ENCODE measurements at places on chromosomes 2 and 18.
A peak's percentile ranks its signal among the peaks of the same experiment; 100 is the strongest.

DNA sequence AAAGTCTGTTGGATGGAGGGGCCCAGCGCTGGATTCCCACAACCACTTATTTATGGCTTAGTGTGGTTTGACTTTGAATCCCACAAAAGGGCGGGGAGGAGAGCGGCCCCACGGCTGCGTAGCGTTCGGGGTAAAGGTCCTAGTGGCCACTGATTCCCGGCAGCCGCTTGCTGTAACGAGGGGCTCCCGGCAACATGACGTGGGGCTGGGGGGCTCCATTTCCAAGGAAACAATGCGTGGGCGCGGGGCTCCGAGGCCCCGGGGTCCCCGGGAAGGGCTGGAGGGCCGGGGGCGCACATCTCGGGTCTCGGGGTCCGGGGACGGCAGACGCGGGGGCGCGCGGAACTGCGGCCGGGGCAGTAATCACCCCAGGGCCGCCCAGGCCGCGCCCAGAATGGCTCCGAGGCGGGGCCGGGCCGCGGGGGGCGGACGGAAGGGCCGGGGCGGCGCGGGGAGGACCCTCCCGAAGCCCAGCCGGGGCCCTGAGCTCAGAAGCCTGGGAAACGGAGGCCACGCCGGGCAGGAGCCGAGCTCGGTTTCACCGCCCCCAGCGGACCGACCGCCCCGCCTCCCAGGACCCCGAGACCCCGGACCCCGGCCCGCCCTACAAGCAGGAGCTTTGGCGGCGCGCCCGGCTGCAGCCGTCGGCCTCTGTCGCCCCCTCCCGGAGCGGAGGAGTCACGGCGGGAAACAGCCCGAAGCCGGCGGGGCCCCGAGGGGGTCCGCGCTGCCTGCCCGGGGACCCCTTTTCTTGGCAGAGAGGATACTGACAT, 11.9 kb upstream of the MLPH start:
- DNase-seq: peak; percentile 70

DNA sequence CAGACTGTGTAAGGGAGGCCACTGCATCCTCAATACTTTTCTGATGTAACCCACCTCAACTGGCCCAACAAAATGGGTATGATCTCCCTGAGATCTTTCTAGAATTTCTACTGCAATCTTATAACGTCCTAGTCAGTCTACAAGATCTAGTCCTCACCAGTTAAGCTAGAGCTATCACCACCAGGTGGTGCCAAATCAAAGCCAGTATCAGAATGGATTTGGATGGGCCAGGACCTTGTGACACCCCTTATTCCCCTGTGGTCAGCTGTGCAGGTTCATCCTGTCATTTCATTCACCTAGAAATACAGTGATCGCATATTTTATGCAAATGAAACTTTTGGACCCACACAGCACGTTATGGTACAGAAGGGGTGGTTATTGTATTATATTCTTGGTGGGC, 90.3 kb downstream of the OLA1 start:
- DNase-seq: no peak

GRCh38 chr2:32835148-32835547, 111.6 kb upstream of the LTBP1 start:
- no peak for DNase-seq

GRCh38 chr2:65409045-65409444, 23.4 kb downstream of the SPRED2 start:
- DNase-seq: no peak

- no peak for DNase-seq
These were observed 864 bp downstream of the KLHL29 start for GRCh38 chr2:23385748-23386338.

DNA sequence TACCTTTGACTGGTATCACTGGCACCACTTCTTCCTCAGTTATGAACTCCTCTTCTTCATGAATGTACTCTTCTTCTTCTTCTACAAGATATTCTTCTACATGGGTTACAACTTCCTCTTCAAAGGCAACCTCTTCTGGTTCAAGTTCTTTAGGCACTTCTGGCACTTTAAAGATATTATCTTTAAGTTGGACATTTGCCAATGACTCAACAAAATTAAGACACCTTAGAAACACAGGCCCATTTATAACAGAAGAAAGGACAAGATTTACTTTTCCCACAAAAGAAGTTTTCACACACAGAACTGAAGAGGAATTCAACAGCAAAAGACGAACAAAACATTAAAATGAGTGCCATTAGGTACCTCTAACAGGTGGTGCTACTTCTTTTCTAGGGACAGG, 127.3 kb downstream of the TTN start:
- DNase-seq: no peak

DNA sequence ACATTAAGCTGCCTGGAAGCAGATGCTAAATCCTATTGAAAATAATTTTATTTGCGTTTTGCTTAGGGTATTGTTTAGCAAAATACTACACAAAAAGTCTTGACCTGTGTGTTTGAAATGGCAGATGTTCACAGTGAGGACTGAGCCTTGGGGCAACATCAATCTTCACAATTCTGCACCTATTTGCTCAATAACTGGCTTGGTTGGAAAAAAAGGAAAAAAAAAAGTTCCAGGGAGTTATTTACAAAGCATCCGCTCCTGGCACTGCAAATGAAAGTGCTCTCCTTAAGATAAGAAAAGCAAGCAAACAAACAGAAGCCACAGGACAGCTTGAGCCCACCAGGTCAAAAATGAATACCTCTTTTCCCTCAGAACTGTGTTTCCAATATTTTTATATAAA, 77.7 kb downstream of the MAP2 start:
- DNase-seq: no peak

DNA sequence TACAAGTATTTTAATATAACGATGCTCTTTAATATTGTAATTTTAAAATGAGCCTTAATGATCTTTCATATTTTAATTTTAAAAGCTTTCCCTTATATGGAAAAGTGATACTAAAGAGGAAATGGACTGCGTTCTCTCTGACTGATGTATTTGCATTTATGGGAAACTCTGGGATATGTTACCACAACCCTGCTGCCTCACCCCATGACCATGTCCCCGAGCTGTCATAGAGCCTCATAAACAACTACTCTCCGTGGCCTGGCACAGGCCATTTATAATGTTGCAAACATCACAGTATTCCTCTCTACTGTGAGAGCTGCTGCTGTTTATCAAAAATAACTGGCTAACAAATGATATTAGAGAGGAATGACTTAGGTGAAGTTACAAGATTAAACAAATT, 75.8 kb upstream of the SEC11C start:
- no peak for DNase-seq

DNA sequence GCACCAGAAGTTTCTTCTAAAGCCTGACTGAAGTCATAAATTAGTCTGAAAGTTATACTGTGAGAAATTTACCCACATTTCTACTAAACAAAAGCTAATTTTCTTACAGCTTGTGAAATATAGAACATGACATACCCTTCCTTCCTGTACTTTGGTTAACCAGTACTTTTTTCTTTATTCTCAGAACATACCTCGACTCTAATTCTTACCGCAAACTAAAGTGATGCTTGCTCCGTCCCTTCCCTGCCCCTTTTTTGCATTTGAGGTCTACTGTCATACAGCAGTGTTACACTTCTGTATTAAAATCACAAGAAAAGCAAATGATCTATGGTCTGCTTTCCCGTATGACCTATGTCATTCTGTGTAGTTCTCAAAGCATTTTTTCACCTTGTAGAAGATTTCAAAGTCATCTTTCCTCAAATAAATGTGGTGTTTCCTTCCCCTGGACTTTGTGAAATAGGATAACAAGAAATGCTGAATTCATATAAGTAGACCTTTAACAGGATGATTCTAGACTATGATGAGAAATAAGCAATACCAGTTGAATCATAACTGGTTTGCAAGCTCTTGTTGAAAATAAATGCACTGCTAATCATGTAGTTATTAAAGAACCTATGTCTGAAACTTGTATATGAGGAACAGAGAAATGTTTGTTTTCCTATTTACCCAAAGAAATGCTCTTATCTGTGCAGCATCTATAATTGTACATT, 30.4 kb downstream of the CYTIP start:
- DNase-seq: no peak

DNA sequence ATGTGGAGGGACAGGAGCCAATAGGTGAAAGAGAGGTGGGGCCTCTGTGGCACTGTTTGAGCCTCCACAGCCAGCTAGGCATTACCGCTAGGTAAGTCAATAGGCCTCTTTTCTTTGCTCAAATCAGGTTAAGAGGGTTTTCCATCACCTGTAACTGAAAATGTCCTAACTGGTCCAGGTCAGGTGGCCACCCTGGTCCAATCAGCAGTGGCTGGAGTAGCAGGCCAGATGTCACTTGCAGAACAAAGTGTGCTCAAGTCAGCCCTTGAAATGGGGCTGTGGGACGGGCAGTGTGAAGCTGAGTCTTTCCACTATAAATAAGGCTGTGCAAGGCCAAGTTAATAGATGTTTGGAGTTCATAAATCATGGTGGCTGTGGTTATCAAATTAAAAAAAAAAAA, 20.9 kb downstream of the FBXO36 start:
- no peak for DNase-seq

DNA sequence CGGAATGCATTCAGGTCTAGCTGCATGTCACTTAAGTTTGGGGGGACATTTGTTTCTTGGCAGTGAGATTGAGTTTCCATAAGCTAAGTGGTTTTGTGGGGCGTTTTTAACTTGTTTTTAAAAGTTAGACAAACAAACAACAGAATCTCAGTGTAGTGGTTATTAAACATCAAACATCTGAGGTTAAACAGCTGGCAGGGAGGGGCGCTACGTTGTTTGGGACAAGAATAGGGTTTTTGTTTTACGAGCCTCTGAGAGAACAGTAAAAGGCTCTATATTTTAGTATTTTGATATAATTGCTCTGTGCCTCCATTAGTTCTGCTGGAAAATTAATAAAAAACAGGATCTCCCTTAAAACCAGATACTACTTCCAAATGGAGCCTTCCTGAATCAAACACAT, 41.6 kb upstream of the TMEM177 start:
- DNase-seq: no peak

DNA sequence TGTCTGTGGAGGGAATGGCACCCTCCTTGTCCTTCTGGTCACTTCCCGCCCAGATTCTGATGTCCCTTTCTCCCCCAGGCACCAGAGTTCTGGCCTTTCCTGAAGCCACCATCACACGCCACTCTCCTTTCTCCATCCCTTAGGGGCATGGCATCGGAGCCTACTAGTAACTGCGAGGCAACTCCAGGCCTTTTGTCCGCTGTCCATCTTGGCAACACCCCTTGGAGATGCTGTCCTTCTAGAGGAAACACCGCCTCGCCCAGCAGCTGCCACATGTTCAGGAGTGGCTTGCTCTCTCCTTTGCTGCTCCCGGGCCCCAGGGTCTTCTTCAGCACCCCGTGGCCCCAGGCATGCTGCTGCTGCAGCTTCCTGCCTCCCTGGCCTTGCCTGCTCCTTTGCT, 267.0 kb downstream of the SRBD1 start:
- DNase-seq: no peak

DNA sequence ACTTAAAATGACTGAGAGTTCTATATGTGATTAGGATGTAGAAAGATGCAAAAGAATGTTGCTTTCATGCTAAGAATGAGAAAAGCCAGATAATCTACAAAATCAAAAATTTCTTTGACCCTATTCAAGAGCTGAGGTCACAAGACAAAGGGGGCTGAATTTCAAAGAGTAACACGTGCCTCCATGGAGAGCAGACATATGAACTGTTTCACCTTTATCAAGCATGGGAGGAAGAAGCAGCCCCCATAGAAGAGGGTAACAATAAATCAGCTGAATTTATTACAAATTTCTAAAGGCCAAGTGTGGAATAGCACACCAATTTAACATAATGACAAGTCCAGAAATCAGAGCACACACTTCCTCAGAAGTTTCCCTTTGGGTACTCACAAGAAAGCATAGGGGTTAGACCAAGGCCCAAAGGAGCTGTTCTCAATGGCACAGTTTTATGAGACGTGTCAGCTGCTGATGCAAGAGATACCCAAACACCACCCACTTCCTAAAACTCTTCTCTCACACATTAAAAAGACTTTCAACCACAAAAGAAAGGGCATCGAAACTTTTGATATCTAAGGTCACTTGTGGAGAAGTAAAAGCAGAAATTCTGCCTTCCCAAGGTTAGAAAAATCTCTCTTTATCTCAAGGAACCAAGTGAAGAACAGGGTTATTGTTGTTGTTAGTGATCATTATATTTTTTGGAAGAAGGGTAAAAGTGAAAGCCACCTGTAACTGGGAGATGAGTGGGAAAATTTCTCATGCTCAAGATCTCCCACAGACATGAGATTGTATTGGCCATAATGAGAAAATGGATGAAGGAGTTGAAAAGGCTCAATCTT, 950.1 kb downstream of the TRIB2 start:
- DNase-seq: no peak

- DNase-seq: no peak
These were observed 8.7 kb upstream of the COX7A2L start for GRCh38 chr2:42369532-42370229.

DNA sequence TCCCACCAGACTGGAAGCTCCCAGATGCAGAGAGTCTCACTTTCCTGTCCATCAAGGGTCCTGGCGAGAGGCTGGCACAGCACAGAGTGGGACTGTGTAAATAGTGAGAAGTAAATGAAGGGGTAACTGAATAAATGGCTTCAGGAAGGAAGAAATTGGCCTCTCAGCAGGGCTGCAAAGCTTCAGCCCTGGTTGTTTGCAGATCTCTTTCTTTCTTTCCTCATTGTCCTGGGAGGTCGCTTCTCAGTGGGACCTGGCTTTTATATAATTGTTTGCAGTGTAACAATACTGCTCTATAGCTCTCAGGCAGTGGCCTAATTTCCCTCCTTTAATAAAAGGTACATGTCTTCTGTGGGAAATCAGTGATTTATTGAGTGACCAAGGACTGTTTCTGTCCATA, 74.9 kb upstream of the GPR45 start:
- DNase-seq: no peak

DNA sequence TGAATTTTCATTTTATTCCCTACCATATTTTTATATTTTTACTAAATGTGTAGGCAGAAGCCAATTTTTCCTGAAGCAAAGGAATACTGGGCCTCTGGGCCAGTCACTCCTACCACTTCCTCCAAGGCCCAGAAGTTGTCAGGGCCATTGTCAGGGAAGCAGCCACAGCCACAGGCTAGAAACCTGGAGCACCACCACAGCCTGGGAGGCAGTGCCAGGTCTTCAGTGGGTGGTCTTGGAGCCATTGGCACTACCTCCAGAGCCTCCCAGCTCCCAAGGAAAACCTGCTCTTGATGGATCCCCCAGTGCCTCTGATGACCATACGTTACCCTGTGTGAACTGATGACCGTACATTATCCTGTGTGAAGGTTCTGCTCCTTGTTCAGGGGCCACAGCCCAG, 135.6 kb upstream of the SP5 start:
- DNase-seq: no peak

GRCh38 chr18:3150274-3150673, 69.5 kb downstream of the MYOM1 start:
- no peak for DNase-seq

DNA sequence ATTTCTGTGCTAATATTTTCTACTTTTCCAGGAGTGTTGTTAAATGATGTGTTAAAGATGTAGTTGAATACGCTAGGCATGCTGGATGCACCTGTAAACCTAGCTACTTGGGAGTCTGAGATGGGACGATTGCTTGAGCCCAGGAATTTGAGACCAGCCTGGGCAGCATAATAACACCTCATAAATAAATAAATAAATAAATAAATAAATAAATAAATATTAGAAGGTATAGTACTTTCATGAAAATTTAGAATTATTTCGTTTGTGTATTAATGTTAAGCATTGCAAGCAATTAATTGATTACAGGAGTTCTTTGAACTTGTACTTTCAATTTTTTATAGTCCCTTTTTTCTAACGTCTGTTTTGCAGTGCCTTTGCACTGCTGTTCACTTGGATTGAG, 137.2 kb downstream of the ATP9B start:
- DNase-seq: no peak

GRCh38 chr2:163505281-163505680, 230.5 kb downstream of the FIGN start:
- peak; percentile 14 for DNase-seq

- no peak for DNase-seq
These were observed 13.3 kb downstream of the CHRNA1 start for GRCh38 chr2:174750923-174751441.

Data from astrocyte (in vitro differentiated cells and primary cell).